HCEC 1CT (cell line): ENCODE measurements at places on chromosomes 6 and 20.

DNA sequence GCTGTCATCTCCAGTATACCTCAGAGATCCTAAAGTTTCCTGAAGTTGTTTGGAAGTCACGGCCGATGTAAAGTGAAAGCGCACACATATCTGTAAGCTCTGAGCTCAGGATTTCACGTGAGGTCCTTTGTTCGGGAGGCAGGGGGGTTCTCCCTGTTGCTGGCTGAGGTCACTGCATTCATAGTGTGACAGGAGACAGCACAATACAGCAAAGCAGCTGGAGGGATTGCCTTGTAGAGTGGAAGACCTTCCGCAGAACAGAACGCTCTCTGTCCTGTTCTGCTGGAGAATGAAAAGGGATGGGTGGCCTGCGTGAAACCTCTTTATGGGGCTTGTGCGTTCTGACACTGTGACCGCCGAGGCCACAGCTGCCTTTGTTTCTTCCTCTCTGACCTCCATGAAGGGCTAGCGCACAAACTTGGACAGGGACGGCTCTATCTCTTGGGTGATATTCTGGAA is 13.4 kb upstream of the SERPINB1 start:
- no peak for DNase-seq

DNA sequence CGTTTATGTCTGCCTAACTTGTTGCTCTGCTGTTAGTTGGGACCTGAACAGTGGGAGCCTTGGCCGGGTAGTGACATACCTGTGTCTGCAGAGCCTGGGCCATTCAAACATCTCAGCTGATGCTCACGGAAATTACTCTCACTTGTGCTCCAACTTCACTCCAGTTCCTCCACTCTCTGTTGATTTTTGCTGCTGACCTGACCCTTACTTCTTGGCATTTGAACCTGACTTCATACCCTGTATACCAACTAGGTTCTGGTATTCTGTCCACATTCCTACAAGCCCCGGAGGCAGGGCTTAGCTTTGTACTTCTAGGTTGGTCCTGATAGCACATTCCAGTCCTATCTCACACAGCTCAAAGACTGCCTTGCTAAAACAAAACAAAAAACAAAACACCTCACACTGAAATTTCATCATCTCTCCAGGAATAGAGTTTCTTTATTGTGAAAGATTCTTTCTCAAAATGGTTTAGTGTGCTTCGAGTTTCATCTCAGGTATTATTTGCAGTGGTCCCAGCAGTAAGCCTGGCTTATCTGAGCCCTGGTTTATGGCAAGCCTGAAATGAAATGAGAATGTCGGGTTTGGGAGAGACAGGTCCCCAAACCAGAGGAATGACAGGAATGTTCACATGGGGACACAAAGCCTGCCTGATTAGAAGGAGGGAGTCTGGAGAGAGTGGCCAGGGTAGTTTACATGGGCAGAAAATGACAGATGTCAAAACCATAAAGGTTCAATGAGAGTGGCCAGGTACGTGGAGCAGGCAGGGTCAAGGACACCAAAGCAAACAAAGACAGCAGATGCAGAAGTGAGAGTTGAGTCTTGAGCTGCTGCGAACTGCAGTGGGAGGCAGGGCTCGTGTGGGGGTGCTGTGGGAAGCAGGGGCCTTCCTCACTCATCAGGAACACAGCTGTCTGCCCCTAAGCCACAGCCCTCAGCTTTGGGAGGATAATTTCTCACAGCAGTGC is 174.2 kb upstream of the HDAC2 start:
- DNase-seq, result no peak

- DNase-seq, result no peak
Measured at GRCh38 chr20:43711098-43711654, 15.6 kb downstream of the GTSF1L start.

GRCh38 chr6:132490024-132490423 is 22.9 kb downstream of the STX7 start:
- DNase-seq, result no peak

DNA sequence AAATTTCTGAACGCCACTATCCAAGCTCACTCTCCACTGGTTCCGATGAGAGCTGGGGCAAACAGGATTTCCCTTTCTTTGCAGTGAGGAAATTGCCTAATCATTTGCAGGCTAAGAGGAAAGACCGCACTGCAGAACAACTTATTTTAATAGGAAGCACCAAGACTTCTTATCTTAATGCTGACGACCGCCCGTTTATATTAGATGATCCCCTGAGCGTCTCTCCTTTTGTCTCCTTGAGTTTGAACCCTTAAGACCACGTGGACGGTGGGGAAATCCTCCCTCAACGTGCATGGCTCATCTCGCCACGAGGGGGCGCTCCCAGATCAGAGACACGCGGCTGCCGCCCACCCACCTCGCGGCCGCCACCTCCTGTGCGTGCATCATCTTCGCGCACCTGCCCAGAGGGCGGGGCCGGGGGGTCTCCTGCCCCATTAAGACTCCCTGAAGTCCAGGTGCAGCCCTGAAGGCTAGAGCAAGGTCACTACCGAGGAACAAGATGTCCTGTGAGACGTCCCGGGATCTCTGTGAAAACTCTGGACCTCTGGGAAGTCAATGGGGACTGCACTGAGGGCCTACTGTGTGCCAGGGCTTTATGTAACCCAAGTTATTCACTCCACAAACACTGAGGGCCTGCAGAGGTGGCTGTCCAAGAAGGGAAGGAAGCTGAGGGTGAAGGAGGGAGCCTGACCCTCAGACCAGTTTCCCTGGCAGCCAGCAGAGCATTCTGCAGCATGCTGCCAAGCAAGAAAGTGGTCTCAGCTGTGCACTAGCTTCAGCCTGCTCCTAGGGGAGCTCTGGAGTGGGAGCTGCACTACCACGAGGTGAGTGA is 28.1 kb downstream of the PDYN start:
- peak; percentile 41 for DNase-seq

DNA sequence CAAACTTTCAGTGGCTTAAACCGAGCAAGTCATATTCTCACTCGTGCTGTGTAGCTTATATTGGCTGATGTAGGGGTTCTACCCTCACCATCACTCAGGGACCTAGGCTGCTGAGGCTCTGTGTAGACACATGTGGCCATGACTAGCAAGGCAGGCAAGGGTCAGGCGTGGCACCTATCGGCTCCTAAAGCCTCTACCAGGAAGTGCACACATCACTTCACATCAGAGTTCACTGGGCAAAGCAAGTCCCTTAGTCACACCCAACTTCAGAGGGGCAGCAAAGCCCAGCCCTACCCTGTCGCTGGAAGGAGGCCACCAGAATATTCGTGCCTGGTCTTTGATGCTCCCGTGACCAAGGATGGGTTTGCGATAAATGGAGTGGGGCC is 42.9 kb downstream of the PPP1R14C start:
- DNase-seq, result no peak

GRCh38 chr6:154938221-154938580 is 56.9 kb upstream of the TIAM2 start:
- no peak for DNase-seq

- no peak for DNase-seq
Measured at GRCh38 chr6:22755605-22756004, 186.2 kb downstream of the HDGFL1 start.

DNA sequence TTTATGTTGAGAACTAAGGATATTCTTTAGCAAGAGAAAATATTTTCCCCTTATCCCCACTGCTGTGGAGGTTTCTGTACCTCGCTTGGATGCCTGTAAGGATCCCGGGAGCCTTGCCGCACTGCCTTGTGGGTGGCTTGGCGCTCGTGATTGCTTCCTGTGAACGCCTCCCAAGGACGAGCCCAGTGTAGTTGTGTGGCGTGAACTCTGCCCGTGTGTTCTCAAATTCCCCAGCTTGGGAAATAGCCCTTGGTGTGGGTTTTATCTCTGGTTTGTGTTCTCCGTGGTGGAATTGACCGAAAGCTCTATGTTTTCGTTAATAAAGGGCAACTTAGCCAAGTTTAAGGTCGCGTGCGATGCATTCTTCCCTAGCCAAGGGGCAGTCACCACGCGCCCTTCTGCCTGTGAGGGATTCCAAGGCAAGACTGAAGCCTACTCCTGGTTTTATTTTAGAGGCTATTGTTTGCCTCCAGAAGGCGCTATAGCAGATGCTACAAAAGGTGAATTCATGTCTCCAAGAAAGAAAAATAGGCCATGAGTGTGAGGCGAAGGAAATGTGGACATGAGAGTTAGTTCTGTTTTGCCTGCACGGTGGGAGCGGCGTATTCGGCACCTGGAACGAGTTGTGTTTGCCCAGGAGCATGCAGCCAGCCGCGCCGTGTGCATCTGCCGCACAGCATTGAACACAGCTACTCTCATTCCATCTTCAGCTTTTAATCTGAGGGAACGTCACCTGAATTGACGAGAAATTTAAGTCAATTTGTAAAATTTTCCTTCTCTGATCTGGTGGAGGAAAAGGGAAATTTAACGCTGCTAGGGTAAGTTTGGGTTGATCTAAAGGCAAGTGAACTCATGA is 40.3 kb upstream of the IRF4 start:
- DNase-seq, result no peak

DNA sequence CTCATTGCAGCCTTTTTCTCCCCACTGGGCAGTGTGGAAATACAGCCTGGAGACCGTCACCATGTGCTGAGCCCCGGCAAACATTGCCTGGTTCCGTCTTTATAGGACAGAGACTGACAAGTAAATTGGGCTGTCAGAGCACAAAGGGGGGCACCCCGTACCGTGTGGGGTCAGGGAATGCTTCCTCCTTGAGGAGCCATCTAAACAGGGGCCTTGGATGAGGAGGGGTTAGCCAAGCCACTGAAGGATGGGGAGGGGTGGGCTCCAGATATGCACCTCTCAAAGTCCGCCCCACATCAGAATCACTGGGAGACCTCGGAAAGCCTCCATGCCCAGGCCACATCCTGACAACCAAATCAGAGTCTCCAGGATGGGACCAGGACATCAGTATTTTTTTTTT is 73.9 kb downstream of the NFATC2 start:
- DNase-seq, result no peak

DNA sequence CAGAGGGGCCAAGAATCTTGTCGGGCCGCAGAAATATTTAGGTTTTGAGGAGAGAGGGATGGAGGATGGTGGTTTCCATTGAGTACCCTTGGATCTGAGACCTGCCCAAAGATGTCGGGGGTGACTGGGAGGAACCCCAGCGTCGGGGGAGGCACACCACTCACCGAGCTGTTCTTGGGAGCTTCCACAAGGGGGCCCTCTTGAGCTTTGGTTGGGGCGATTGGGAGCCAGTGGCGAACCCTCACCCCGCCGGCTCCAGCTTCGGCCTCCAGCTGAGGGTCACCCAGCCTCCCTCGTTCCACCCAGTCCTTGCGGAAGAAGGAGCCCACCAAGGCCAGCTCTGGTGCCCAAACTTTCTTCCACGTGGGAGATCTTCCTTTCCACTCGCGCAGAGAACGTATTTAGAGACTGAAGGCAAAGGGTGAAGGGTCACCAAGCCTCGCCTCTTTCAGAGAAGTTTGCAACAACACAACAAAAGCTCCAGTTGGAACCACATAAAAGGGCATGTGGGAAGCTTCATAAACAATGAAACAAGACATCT is 33.6 kb downstream of the APCDD1L start:
- DNase-seq, result peak; percentile 3

- DNase-seq, result no peak
Measured at GRCh38 chr6:107413966-107414645, 45.3 kb downstream of the PDSS2 start.

DNA sequence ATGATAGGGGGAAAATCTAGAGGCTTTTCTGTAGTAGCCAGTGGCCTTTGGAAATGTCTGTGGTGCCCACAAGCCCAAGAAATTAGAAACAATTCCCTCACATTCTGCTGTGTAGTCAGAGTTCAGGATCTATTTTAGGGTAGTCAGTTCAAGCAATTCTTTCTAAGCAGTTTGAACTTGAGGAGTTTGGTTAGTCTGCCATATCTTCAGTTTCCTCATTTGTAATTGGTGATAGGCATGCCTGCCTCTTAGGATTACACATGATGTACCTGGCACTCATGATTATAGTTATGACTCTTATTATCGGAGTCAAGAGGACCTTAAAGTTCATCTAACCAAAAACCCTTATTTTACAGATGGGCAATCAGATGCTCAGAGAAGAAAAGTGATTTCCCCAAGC is 21.2 kb upstream of the MEP1A start:
- no peak for DNase-seq

DNA sequence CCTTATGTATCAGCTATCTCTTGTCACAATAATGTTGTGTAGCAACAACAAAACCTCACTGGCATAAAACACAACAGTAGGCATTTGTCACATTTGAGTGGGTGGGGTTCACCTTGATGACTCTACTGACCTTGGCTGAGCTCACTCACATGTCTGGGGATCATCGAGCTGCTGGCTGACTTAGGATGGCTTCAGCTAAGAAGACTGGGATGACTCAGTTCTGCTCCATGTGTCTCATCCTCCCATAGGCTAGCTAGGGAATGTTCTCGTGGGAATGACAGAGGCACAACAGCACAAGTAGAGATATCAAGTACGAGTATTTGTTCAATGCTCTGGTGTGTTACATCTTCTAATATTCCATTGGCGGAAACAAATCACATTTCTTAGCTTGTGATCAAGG is 167.9 kb downstream of the PLCB1 start:
- peak; percentile 56 for DNase-seq

- no peak for DNase-seq
Measured at GRCh38 chr6:163531122-163531521, 116.6 kb downstream of the QKI start.

DNA sequence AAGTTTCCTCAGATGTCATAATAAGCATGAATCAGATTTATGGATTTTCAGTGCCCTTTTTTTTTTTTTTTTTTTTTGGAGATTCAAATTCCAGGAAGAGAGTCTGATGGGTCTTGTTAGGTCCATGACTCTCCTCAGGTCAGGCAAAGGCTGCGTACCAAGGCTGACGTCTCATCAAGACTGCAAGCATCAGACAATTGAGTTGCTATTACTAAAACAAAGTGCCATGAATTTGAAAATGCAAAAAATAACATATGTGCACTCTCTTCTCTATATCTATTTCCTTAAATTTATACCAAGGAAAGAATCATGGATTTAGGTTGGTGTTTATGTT is 134.7 kb downstream of the FAM83B start:
- DNase-seq, result no peak

DNA sequence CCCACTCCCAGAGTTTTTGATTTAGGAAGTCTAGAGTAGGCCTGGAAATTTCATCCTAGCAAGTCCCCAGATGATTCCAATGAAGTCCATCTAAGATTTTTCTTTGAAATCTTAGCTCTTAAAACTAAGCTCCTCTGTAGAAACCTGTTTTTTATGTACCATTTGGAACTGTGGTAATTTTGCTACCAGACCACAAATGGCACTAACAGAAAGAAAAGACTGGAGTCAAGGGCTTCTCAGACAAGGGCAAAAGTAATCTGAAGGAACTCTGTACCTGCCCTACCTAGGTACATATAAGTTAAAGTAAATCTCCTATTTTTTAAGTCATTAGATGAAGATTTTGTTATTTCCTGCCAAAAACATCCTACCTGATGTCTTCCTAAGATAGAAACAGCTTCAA is 155.0 kb upstream of the HTR1E start:
- no peak for DNase-seq

- no peak for DNase-seq
Measured at GRCh38 chr6:40881501-40881900, 157.5 kb downstream of the UNC5CL start.

- no peak for DNase-seq
Measured at GRCh38 chr6:87102151-87102621, 7.3 kb upstream of the CGA start.

- peak; percentile 82 for DNase-seq
Measured at GRCh38 chr6:81865712-81866111, 113.2 kb upstream of the TENT5A start.

GRCh38 chr6:170150590-170150945 is 140.3 kb downstream of the DLL1 start:
- no peak for DNase-seq

- DNase-seq, result no peak
Measured at GRCh38 chr6:56278171-56278591, 30.8 kb upstream of the COL21A1 start.
